Choroid plexus epithelial cell (primary cell): ENCODE measurements at places on chromosomes 1 and 21.
A peak's percentile ranks its signal among the peaks of the same experiment; 100 is the strongest.

DNA sequence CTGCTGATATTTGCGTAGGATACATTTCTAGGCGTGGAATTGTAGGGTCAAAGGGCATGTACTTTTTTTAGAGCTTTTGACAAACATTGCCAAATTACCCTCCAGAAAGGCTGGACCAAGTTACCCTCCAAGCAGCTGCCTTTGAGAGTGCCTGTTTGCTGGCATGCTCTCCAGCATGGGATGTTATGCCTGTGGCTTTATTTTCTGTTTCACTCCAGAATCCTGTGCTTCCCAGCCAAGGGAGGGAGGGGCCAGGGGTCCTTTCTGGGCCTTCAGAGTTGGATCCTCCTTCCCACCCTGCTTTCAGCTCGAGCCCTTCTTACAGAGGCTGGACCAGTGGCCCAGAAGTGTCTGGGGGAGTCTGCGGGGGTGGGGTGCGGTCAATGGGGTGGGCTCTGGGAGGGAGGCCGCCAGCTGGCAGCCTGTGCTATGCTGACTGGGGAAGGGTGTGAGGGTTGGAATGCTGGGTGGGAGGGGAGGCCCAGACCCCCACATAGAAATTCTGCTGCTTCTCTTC, 81.2 kb downstream of the EPHB2 start:
- DNase-seq = no peak

DNA sequence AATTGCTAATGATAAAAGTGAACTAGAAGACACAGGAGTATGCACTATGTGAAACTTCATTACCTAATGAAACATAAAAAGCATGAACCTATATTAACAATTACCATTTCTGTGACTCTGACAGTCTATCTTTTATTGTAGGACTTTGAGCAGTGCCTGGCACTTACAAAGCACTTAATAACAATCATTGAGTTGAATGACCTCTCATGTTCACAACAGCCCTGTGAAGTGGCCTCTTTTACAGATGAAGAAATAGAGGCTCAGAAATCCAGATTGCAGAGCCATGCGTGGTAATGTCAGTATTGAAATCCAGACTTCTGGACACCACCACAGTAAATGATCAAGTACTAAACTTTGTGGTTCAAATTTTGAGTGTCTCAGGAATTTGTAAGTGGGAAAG, 326.4 kb downstream of the NTNG1 start:
- DNase-seq = no peak

DNA sequence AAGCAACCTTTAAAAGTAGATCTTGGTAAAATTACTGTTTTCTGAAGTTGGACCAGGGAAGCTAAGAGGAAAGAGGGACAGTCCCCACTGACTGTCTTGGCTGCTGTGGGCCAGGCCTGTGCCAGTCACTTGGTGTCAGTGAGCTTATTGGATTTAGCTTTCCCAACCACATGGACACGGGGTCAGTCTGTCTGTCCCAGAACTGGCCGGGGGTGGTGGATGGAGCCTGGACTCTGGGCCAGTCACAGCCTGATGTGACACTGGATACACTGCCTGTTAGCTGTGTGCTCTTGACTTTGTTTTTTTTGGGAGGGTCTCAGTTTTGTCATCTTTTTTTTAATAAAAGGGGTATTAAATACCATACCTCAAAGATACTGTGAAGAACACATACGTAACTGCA, 96.7 kb downstream of the GALNT2 start:
- DNase-seq = no peak

- DNase-seq = no peak
These were observed 150.5 kb upstream of the COA6 start for GRCh38 chr1:234222561-234223280.

DNA sequence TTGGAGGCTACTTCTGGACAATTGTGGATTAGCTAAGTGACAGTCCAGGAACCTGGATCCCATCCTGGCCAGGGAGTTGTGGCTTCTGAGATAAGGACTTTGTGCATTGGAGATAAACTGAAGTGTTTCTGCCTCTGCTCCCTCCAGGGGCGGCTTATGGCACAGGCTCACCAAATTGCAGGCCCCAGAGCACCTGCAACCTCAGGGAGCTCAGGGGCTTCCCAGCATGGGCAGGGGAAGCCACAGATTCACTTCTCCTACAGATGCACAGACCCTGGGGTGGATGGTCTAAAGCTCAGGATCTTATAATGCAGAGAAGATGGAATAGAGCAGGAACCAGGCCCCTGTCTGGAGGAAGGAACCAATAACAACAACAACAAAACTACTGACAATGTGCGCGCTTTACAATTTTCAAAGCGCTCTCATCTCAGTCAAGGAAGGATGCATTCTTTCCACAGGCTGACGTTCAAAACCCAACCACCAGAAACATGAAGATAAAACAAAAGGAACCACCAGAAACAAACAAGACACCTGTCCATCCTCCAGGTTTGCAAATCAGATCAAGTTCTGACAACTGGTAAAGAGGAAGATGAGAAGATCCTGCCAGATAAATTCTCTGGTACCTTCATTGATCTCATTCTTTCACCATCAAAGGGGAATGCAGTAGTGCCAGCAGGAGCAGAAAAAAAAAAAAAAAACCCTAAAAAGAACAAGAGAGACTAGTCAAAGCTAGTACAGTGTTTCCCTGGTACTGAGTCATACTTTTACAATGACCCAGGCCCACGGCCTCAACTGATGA, 121.0 kb upstream of the IRF2BP2 start:
- peak; percentile 63 for DNase-seq
